Stimulated activated CD4-positive, alpha-beta T cell treated with anti-CD3 and anti-CD28 coated beads, Interleukin-12 subunit alpha, Interleukin-12 subunit beta, amount 100 ng/mL, for 48 hours (primary cell): ENCODE measurements at places on chromosomes 3 and 15.

DNA sequence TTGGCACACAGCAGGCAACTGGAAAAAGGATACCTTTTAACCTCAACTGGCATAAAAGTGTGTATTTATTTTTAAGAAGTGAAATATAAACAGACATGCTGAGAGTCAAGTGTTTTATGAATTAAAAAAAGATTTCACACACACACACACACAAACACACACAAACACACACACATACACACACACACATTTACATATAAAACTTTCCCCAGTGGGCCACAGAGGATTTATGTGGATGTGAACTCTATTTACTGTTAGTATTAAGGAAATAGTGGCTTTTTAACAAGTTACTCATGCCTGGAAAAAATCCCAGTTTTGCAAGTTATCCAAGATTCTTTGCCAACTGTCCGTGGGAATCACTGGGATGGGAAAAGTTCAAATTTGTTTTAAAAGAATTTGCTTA, 725.9 kb upstream of the NR2F2 start:
- no peak for DNase-seq

GRCh38 chr15:98735895-98736617, 87.7 kb downstream of the IGF1R start:
- no peak for DNase-seq

DNA sequence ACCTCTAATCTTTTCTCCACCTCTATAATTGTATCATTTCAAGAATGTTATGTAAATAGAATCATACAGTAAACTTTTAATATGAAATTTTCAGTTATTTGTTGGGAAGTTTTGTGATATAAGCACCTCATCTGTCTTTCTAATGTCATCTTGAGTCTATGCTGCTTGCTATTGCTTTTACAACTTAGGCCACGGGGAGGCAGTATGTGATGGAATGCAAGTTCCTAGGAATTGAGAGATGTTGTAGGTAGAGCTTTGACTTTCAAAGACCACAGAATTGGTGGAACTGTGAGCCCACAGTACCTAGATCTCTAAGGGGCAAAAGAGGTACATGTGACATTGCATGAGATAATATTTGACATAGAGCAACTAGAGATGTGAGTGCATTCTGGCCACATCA, 328.3 kb downstream of the MFSD1 start:
- no peak for DNase-seq

- no peak for DNase-seq
Measured at GRCh38 chr3:48695393-48695753, 9.7 kb upstream of the NCKIPSD start.

DNA sequence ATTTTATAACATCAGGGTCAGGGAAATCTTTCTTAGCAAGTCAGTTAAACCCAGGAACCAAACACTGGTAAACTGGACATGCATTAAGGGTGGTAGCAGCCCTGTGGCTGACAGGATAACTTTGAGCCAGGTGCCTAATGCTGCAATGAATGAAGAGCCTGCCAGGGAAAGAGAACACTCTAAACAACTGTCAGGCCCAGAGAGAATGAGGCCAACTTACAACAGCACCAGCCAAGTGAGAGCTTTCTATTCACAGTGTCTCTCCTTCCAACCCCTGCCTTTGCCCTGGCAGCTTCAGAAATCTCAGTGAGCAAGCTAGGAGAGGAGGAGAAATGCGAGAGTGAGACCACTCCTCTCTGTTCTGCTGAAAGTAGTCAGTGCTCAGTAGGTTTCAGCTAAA, 50.4 kb upstream of the ATP2C1 start:
- no peak for DNase-seq

- DNase-seq, result no peak
Measured at GRCh38 chr3:190995156-190995555, 132.7 kb upstream of the GMNC start.

GRCh38 chr3:149765762-149766334, 13.6 kb upstream of the COMMD2 start:
- no peak for DNase-seq

- no peak for DNase-seq
Measured at GRCh38 chr3:156743859-156744258, 69.5 kb downstream of the TIPARP start.

GRCh38 chr3:97439373-97439772, 325.2 kb upstream of the ARL6 start:
- no peak for DNase-seq

DNA sequence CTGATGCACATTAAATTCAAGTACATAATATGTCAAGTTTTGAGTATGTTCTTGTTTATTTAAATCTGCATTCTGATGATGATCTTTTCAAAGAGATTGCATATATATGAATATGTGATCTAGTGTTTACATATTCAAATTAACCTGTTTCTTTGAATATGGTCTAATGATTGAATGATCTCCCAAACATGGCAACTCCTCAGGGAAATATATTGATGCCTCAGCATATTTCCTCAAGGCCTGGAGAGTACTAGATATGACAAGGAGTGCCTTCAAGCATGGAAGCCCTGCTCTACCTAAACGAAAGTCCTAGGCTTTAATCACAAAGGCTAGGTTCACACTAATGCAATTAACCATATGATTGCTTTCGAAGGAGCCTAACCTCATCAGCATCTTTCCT, 532.8 kb downstream of the ZIC1 start:
- no peak for DNase-seq

- no peak for DNase-seq
Measured at GRCh38 chr15:55394694-55395093, 13.5 kb downstream of the CCPG1 start.

GRCh38 chr15:56734013-56734635, 815 bp upstream of the ZNF280D start:
- no peak for DNase-seq

DNA sequence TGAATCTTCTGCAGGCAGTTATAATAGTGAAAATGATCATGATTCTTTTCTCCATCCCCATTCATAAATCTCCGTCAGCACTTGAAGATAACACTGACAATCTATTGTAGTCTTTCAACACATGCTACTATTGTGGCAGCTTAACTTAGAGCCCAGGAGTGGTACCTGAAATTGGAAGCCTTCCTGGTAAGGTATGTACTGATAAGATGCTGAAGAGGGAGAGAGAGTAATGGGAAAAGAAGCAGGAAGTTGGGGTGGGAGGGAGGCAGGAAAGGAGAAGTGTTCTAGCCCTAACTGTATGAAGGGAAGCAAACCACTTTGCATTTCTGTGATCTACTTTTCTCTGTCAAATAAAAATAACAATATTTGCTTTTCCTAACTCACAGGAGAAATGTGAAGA, 197.4 kb upstream of the RORA start:
- DNase-seq, result no peak

- DNase-seq, result no peak
Measured at GRCh38 chr3:150074697-150075416, 104.2 kb upstream of the PFN2 start.

GRCh38 chr15:89068325-89068784, 19.9 kb upstream of the ABHD2 start:
- DNase-seq, result peak; percentile 50

DNA sequence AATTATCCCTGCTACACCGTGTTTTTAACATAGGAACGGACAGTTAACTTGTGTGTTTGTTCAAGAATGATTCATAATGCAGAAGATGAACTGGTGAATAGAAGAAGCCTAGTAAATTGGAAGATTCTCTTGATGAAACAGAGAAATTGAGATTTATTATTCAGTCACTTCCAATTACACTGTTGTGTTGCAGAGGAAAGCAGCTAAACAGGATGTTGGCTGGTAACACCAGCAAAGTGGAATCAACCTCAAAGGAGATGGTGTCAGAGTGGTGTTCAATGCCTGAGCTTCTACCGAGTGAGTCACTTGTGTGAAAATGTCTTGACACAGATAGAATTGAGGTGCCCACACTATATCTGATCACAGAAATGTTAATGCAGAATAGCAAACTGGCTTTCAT, 399.6 kb downstream of the LPP start:
- DNase-seq, result peak; percentile 5

DNA sequence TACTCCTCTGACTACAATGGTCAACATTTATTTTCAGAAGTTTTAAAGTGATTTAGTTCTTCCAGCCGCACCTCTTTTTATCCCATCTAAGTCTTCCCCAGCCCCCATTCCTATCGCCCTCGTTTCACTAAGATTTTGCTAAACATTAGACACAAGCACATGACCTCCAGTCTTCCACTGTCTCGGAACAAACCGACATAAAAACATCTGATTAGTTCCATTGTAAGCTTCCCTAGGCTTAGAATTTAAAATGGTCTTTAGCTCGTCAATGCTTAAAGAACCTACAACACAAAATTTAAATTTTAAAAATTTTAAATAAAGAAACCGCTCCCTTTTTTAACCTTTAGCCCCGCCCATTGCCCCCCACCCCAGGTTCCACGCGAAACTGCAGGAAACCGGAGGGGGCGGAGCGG, 284 bp upstream of the TSC22D2 start:
- peak; percentile 20 for DNase-seq

- DNase-seq, result no peak
Measured at GRCh38 chr3:60316121-60316797, 935.0 kb downstream of the FHIT start.

DNA sequence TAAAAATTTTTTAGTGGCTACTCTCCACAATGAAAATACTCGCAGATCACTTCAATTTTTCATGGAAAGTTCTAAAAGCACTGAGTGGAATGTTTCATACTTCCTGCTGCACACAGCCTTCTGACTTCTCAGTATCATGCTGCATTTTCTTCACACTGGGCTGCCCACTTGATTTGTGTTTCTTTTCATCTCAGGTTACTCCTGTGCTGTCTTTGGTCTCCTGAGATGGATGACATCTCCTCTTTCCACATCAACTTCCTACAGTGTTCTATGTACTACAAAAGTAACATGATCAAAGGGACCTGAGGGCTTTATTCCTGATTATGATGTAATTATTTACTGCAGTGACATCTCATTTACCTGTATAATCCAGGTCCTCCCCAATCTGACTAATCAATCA, 927.7 kb downstream of the ROBO2 start:
- DNase-seq, result no peak

GRCh38 chr3:59251869-59252268, 202.0 kb upstream of the CFAP20DC start:
- no peak for DNase-seq

DNA sequence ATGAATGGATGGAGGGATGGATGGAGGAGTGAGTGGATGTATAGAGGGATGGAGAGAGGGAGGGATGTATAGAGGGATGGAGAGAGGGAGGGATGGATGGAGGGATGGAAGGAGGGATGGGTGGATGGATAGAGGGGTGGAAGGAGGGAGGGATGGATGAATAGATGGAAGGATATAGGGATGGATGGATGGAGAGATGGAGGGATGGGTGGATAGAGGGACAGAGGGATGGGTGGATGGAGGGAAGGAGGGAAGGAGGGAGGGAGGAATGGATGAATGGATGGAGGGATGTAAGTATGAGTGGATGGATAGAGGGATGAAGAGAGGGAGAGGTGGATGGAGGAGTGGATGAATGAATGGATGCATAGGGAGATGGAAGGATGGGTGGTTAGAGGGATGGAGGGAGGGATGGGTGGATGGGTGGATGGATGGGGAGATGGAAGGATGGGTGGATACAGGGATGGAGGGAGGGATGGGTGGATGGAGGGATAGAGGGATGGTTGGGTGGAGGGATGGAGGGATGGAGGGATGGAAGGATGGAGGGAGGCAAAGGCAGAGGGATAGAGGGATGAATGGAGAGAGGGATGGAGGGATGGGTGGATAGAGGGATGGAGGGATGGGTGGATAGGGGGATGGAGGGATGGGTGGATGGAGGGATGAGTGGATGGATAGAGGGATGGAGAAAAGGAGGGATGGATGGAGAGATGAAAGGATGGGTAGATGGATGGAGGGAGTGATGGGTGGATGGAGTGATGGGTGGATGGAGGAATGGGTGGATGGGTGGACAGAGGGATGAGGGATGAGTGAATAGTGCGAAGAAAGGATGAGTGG, 313.8 kb downstream of the UACA start:
- no peak for DNase-seq

- no peak for DNase-seq
Measured at GRCh38 chr3:146883288-146883687, 278.1 kb upstream of the PLSCR5 start.

DNA sequence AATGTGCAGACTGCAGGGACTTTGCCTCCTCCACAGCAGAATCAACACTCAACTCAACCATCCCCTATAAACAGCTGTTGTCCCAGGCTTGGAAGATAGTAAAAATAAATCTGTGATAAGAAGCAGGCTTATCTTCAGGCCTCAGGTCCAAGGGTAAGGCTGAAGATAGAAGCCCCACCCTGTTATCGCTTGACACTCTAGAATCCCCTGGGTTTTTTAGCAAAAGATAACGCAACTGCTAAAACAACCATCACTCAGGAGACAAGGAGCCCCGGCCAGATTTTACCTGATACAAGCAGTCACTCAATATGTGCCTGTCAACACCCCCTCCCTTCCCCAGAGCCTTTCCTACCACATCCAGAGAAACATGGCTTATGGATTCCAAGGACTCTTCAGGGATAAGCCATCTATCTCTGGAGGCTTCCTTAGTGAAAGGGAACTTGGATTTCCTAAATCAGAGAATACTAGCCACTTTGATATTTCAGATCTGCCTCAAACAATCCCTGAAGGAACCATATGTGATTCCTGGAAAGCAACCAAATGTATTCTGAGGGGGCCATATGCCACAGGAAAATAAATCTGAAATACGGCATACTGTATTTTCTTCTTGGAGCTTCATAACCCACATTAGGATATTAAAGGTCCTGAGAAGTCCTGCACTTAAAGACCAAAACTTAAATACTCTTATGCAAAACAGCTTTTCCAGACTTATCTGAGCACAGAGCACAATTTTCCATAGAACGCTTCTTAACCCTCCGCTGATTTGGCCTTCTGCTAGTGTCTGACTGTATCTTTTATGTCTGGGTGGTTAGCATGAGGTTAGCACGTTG, 60.4 kb downstream of the LYZL4 start:
- DNase-seq, result no peak

- no peak for DNase-seq
Measured at GRCh38 chr3:126184465-126185000, 4.1 kb upstream of the ALDH1L1 start.

GRCh38 chr3:25663347-25663868, 1.3 kb downstream of the TOP2B start:
- peak; percentile 19 for DNase-seq

GRCh38 chr3:149152420-149152819, 23.0 kb downstream of the HPS3 start:
- no peak for DNase-seq

DNA sequence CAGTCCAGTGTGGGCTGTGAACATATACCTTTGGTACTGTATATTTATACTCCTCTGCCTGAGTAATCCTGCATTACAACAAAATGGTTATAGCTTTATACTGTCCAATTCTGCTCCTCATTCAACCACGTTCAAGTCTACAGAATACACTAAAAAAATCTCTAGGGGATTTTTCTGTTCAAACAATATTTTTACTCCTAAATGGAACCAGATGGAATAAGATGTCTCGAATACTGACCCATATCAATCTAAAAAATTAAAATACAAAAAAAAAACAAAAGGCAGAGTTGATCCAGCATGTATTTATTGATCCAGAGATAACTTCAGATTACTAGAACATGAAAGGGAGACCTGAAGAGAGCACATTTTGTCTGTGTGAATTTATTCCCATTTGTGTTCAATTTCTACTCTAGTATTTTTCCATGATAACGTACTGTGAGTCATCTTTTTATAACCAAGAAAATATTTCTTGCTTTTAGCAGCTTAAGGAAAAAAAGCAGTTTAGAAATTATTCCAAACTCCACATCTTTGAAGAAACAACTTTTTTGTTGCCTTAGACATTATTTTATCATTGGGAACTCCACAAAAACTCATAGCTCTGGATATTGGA, 910.7 kb downstream of the TBL1XR1 start:
- DNase-seq, result no peak
